ENCODE measurements at places on chromosomes 4 and X.

DNA sequence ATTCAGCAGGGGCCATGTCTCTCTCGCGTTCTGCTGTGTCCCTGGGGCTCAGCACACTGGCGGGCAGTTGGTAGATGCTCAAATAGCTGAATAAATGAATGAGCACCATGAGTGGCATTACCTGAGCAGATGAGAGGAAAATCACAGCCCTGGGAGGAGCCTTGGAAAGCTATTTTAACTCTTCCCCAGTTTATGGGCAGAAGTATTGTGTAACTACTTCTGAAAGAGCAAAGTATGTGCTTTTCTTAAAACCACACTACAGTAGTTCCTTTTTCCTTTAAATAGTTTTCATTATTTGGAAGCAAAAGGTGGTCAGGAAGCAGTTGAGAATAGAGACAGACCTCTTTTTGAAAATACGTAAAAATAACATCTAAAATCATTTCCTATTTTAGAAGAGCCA lies 3.0 kb upstream of the PLAC1 start:
- DNase-seq: no peak

DNA sequence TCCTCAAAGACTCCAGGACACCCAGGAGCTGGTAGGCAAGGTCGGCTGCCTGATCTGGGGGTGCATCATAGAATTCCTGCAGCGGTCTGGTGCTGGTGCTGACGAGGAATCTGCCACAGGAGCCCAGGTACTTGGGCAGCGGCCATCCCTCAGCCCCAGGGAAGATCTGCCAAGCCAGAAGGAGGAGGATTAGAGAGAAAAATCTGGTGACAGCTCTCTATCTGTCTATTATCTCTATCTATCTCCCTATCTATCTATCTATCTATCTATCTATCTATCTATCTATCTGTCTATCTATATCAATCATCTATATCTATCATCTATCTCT lies 46.7 kb downstream of the DIPK2B start:
- DNase-seq: no peak

DNA sequence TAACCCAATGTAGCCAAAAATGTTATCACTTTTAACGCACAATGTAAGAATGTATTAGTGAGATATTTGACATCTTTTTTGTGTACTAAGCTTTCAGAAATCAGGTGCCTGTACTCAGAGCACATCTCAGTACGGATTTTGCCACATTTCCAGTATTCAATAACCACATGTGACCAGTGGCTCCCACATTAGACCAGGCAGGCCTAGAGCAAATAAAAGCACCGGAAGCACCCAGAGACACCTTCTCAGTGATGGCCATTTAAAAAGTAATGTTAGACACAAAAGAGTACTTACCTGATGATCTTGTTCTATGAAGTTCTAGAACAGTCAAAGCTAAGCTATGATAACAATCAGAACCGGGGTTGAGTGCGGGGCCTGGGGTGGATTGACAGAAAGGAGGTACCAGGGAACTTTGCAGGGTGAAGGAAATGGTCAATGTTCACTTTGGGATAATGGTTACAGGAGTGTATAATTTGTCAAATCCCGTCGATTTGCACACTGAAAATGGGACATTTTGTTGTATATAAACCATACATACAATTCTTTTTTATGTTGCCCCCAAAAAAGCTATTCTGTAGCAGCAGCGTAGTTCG lies 1.2 kb downstream of the CTPS2 start:
- DNase-seq: no peak

DNA sequence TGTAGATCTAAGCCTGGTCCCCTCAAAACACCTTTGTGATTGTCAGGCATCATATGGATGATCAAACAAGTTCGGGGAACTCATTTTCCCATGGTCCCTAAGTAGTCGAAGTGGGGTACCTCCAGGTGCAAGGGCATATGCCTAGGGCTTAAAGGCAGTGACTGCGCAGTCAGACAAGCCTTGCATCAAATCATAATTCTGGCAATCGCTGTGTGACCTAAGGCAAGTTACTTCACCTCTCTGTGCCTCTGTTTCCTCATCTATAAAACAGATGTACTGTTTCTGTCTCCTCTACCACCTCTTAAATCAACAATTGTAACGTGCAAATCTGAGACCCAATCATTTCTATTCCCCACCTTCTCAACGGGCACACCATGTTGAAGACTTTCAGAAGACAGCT lies 1.8 kb downstream of the CD99L2 start:
- no peak for DNase-seq

GRCh38 chrX:69024161-69024736 lies 141.0 kb downstream of the PJA1 start:
- no peak for DNase-seq

Measured in cortex of kidney (tissue), 1 donor.